Cardiac septum (tissue), 1 donor: ENCODE measurements at places on chromosomes 6 and 20.

- no peak for DNase-seq
These were observed 265.2 kb downstream of the CBLN4 start for GRCh38 chr20:55740076-55740475.

DNA sequence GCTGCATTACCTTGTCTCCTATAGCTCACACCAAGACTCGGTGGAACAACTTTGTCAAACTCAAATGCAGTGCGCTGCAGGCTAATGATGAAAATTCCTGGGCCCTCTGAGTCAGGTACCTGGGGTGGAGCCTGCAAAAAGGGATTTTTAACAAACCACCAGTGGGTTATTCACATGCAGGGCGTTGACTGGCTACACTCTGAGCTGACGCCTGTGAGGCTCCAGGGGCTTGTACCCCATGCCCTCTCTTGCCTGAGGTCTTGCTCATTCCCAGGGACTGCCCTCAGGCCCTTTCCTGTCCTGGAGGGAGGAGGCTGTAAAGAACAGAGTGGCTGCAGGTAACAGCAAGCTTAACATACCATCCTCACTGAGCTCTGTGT is 9.2 kb downstream of the GTSF1L start:
- no peak for DNase-seq

- DNase-seq, result no peak
These were observed 133.2 kb downstream of the TBC1D32 start for GRCh38 chr6:121201105-121201504.

- DNase-seq, result no peak
These were observed 279.7 kb upstream of the FLRT3 start for GRCh38 chr20:14617123-14617522.

DNA sequence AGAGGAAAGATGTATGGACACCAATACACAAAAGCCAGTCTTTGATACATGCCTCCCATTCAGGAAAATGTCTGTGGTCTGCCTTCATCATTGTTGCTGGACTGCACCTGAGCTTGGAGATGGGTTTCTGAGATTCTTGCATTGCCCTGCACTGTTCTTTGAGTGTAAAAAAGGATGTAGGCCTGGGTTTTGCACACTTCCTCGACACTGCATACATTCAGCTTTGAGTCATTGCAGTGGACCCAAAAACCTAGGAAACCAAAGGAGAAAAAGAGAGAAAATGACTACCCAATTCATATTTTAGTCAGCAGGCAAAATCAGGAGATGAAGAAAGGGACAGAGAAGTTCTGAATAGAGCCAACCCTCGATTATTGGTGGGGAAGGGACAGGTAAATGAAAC is 9.0 kb downstream of the TOMM6 start:
- no peak for DNase-seq
